Chondrocyte (in vitro differentiated cells): ENCODE measurements at places on chromosomes 3 and 15. TPM values are rescaled to one million over a fixed set of nuclear protein-coding genes. Genes with fewer than 3 reads are reported as not detected.

The EPHA6 gene
- 0.33 to 0.70 TPM (median 0.62 TPM) in 3 replicates for total RNA-seq

The GOLGA6L9 gene
- 2.4 to 4.2 TPM (median 2.9 TPM) in 3 replicates for total RNA-seq

The SH2D7 gene
- not detected in 3 replicates for total RNA-seq

The NRG4 gene
- not detected in 3 replicates for total RNA-seq

The OR5H2 gene
- total RNA-seq: not detected in 3 replicates

The SUSD5 gene
- total RNA-seq: 38.5 to 55.6 TPM (median 51.8 TPM) in 3 replicates

The AGBL1 gene
- not detected in 3 replicates for total RNA-seq

The GRAMD1C gene
- total RNA-seq: 1.2 to 2.3 TPM (median 1.6 TPM) in 3 replicates

The C2CD4A gene
- 0.10 TPM in 1 of 3 replicates, not detected in the others for total RNA-seq
